Left lung (tissue), 14 donors: ENCODE measurements at places on chromosomes 2 and 18.

- no peaks in the 10 kb centered on the region for H3K27me3 ChIP-seq
- DNase-seq, result no peak
- no peak overlapping the region for H3K4me3 ChIP-seq
These were observed 27.0 kb upstream of the PTPN4 start for GRCh38 chr2:119732601-119733164.

GRCh38 chr2:39127973-39128372 is 7.1 kb upstream of the SOS1 start:
- H3K36me3 ChIP-seq, result no peaks in the 10 kb centered on the region
- H3K4me1 ChIP-seq, result peaks cover 7% of the 10 kb centered on the region
- H3K27me3 ChIP-seq, result no peaks in the 10 kb centered on the region
- no peak for DNase-seq
- H3K4me3 ChIP-seq, result no peak overlapping the region
- H3K27ac ChIP-seq, result peak overlapping the region; percentile 63

DNA sequence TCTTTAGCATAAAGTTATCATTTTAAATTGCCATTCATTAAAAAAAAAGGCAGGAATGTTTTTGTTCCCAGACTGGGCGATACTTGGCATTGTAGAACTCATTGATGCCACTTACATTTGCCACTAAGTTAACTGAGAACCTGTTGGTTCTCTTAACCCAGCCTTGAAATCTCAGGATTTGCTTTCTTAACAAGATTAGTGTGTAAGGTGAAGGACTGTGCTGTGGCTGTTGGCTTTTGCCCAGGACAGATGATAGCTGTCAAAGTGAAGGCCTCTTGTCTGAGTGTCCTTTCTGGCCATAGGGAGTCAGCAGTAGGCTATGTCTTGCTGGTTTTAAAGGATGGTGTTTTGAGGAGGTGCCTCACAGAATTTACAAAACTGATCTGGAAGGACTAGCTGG is 2.6 kb downstream of the DPYSL5 start:
- peaks cover 68% of the 10 kb centered on the region for H3K27me3 ChIP-seq
- peaks cover 7% of the 10 kb centered on the region for H3K4me1 ChIP-seq
- DNase-seq, result no peak

DNA sequence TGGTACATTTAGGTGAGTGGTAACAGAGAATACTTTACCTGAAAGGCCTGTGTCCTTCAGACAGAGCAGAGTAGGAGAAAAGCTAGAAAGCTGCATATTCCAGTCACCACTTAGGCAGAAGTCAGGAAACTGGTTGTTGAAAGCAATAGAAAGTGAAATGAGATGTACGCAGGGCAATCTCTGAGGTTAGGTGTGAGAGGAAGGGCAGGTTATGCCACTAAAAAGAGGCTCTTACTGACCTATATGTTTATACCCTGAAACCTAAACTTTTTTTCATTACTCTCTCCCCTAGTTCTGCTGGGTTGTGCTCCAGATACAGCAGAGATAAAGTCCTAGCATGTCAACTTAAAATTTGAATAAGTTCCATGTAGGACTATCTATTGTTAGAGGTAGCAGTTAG is 93.5 kb downstream of the COX7A2L start:
- no peak for DNase-seq
- H3K36me3 ChIP-seq, result no peaks in the 10 kb centered on the region
- no peak overlapping the region for H3K4me3 ChIP-seq
- no peak overlapping the region for H3K27ac ChIP-seq
- no peaks in the 10 kb centered on the region for H3K27me3 ChIP-seq

GRCh38 chr2:181810823-181811695 is 80.5 kb upstream of the ITPRID2 start:
- DNase-seq, result no peak
- no peak overlapping the region for H3K4me3 ChIP-seq
- H3K4me1 ChIP-seq, result peaks cover 8% of the 10 kb centered on the region
- H3K27me3 ChIP-seq, result no peaks in the 10 kb centered on the region
- H3K27ac ChIP-seq, result peak overlapping the region; percentile 74

GRCh38 chr2:16625759-16626158 is 39.9 kb downstream of the CYRIA start:
- peak overlapping the region; percentile 80 for H3K27ac ChIP-seq
- no peaks in the 10 kb centered on the region for H3K36me3 ChIP-seq
- H3K27me3 ChIP-seq, result no peaks in the 10 kb centered on the region
- DNase-seq, result no peak
- peaks cover 26% of the 10 kb centered on the region for H3K4me1 ChIP-seq

GRCh38 chr2:31140151-31140550 is 1.9 kb upstream of the GALNT14 start:
- H3K4me1 ChIP-seq, result peaks cover 21% of the 10 kb centered on the region
- no peak overlapping the region for H3K27ac ChIP-seq
- no peaks in the 10 kb centered on the region for H3K36me3 ChIP-seq
- DNase-seq, result no peak
- no peak overlapping the region for H3K4me3 ChIP-seq

DNA sequence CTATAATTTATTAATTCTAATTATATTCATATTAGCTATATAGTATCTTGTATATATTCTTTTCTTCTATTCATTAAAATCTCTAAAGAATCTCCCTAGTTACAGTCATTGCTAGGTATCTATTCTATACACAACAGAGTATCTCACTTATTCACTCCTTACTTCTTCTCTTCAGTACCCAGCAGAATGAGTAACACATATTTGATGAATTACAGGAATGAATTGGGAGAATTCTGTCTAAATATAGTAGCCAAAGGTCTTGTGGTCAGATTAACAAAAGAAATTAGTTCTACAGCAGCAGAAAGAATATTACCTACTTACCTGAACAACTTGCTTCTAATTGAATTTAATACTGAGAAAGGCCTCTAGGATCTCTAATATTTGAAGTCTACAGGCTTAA is 758.0 kb upstream of the ZEB2 start:
- no peaks in the 10 kb centered on the region for H3K4me1 ChIP-seq
- DNase-seq, result no peak
- no peaks in the 10 kb centered on the region for H3K36me3 ChIP-seq

DNA sequence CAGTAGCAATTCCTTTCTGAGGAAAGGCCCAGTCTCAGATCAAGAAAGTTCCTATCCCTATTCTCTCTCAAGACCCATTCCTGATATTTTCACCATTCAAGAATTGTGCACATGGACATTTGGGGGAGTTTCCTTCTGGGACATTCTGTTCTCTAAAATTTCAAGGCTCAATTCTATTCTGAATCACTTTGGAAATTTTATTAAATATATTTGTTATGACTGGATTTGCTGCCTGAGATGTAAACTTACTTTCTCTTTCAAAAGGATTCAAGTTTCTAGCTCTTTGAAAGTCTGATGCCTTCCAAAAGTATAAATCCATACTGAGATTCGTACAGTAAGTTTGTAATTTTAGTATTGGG is 55.3 kb upstream of the STK17B start:
- H3K4me3 ChIP-seq, result no peak overlapping the region
- no peaks in the 10 kb centered on the region for H3K36me3 ChIP-seq
- peaks cover 12% of the 10 kb centered on the region for H3K4me1 ChIP-seq
- no peak for DNase-seq

GRCh38 chr2:109675666-109676345 is 61.6 kb downstream of the SOWAHC start:
- no peaks in the 10 kb centered on the region for H3K4me1 ChIP-seq
- no peaks in the 10 kb centered on the region for H3K36me3 ChIP-seq
- DNase-seq, result no peak
- no peaks in the 10 kb centered on the region for H3K27me3 ChIP-seq

DNA sequence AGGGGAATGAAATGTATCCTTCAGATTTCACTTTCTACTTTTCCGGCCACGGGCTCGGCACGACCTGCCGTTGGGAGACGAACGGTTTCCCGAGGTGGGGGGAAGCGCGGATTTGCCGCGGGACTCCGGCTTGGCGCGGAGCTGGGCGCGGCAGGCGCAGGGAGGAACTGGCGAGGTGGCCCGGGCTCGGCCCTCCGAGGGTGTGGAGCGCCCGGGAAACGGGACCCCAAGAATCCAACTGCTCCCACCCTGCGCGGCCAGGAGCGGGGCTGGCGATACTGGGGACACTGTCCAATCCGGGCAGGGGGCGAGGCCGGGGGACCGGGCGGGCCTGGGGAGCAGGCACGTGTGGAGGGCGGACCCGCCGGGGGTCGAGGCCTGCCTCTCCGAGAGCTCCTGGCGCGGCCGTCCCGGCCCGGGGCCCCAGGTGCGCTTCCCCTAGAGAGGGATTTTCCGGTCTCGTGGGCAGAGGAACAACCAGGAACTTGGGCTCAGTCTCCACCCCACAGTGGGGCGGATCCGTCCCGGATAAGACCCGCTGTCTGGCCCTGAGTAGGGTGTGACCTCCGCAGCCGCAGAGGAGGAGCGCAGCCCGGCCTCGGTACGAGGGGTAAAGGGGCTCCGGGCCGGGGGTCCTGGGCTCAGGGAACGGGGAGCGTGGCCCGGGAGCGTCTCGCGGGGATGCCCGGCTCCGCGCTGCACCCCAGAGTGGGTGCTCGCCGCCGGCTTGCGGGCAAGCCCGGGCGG is at the start of gene ANXA4:
Gene ANXA4 (plus strand): TSS at position 560 of the 747 bp plus-strand sequence. CDS start 39,432 bp downstream, outside the sequence.
- peak within 1 kb of the TSS; percentile 94 for H3K27ac ChIP-seq
- peak; percentile 93 for DNase-seq
- H3K27me3 ChIP-seq, result no peaks in the 10 kb centered on the region
- H3K4me3 ChIP-seq, result peak within 1 kb of the TSS; percentile 68
- H3K4me1 ChIP-seq, result peaks cover 59% of the 10 kb centered on the region
